HFF-Myc (cell line): ENCODE measurements at places on chromosomes 16 and 17.

DNA sequence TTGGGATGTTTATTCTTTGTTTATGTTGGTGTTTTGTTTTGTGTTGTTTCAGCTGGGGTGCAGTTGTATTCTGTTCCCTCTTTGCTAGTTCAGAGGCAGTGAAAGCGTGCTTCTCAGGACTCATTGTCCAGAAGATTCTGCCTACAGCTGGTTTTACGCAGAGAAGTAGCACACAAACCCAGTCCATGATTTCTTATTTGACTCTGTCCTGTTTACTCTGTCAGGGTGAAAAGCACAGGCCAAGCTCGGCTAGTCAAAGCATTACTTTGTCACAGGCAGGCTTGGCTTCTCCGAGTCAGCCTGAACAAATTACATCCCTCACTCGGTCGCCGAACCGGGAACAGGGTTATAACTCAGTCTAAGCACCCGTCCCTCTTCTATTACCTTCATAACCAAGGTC, 435.0 kb downstream of the MAF start:
- DNase-seq, result no peak

GRCh38 chr17:78879635-78880186, 23.3 kb downstream of the CEP295NL start:
- peak; percentile 94 for DNase-seq

- DNase-seq, result no peak
Measured at GRCh38 chr17:59752446-59752845, 45.0 kb downstream of the VMP1 start.

- DNase-seq, result peak; percentile 72
Measured at GRCh38 chr17:45371414-45372324, 54.8 kb upstream of the MAP3K14 start.

- no peak for DNase-seq
Measured at GRCh38 chr17:78674595-78675315, 97.6 kb upstream of the DNAH17 start.

GRCh38 chr17:58947824-58948223, 158.9 kb downstream of the TRIM37 start:
- no peak for DNase-seq

DNA sequence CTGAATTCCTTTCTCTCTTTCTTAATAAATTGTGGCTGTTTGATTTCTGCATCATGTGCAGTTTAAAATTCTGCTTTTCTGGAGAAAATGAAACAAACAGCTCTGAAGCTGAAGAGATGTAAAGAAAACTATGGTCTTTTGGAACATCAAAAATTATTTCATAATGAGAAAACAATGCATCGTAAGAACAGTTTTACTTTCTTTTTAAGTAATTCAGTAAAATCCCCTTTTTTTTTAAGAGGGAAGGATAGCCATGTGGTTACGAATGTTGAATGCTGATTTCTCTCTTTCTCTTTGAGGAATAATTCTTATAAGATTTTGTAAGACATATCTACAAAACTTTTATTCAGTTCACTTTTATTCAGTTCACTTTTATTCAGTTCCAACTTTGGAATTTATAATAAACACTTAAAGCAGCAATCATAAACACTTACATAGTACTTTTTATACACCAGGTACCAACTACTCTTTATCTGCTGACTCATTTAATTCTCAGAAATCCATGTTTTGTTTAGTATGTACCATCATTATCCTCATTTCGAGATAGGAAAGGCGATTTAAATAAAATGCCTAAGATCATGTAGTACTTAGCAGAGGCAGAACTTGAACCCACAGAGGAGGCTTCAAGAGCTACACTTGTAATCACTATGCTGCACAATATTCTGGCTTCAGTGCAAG, 26.6 kb downstream of the CNTNAP4 start:
- DNase-seq, result no peak

- DNase-seq, result peak; percentile 100
Measured at GRCh38 chr17:59786536-59787319, 79.3 kb downstream of the VMP1 start.

DNA sequence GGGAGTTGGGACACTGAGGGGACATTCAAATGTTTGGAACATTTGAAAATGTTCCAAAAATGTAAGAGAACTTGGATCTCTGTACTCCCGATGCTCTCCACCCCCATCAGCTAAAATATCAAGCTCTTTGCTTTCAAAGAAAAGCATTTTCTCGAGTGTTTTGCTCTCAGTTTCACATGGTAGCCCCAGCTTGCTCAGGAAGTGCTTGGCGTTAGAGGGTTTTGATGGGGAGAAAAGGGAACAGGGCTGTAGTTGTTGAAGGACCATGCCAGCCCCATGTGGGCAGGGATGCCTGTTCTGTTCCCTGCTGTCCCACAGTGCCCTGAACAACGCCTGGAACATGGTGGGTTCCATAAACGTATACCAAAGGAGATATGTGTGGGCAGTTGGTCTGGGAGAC, 37.0 kb downstream of the RAI1 start:
- DNase-seq, result no peak

DNA sequence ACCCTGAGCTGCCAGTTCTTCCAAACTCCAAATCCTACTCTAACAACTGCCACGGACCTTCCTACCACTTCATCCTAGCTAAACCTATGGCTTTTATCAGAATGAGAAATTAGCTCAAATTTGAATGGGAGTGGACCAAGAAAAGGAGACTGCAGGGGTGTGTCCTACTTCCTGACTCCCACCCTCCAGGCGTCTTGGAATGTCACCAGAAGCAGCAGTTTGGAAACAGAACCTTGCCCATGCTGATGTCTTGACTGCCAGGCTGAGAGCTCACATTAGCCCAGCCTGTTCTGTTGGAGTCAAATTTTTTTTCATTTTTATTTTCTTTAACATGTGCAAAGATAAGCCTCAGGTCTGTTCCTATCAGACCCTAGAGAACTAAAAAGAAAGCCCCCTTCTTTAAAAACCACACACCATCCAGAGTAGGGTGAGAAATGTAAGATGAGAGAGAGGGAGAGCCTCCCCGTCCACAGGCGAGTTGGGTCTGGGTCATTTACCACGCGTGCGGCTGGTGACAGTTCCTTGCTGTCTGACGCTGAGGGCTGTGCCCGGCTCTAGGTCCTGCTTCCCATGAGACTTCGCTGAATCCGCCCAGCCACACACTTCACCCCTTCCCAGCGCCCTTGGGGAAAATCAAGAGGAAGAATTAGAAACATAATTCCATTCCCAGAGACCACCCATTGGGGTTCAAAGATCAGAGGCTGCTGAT, 54.3 kb downstream of the WNT3 start:
- DNase-seq, result no peak
